ENCODE measurements at places on chromosomes 12 and 14. TPM values are rescaled to one million over a fixed set of nuclear protein-coding genes. Genes with fewer than 3 reads are reported as not detected.

The MGP gene
- 1,009 TPM for total RNA-seq

The BHLHE41 gene
- 3.9 TPM for total RNA-seq

The RDH12 gene
- not detected for total RNA-seq

The LPAR5 gene
- total RNA-seq = 1.5 TPM

The LGR5 gene
- 0.36 TPM for total RNA-seq

The KIF21A gene
- total RNA-seq = 23.9 TPM

The GALNT6 gene
- 2.5 TPM for total RNA-seq

DNA sequence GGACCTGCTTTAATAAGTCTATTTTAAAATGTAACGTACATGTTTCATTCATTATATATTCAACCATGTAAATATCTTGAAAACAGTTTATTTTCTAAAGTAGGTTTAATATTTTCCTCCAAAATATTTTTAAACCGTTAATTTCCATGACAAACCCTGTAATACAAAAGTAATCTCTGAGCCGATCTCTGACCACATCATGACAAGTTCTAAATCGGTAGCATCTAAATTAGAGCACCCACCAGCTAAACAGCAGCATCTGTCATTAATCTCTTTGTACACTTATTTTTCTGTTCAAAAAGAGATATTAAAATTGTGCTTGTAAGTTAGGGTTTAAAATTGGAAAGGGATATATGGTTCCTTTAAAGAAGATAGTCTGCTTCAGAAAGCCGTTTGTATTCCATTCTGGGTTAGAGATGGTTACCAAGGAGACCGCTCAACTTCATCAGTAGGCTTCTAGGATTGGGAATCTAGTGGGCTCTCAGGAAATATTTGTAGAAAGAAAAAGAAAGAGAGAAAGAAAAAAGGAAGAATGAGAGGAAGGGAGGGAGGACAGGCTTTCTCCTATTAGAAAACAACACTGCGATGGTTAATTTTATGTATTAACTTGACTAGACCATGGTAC is 232.5 kb upstream of the FOXN3 start:
- H3K36me3 ChIP-seq = no peaks in the 10 kb centered on the region
- no peak overlapping the region for H3K4me3 ChIP-seq
- no peak overlapping the region for H3K27ac ChIP-seq
- no peaks in the 10 kb centered on the region for H3K4me1 ChIP-seq

- H3K4me1 ChIP-seq = peaks cover 53% of the 10 kb centered on the region
- peak within 1 kb of the TSS; percentile 93 for H3K4me3 ChIP-seq
- DNase-seq = peak; percentile 95
- no peaks in the 10 kb centered on the region for H3K27me3 ChIP-seq
- peak within 1 kb of the TSS; percentile 94 for H3K27ac ChIP-seq
Observed at GRCh38 chr12:1594261-1595025, at the start of gene FBXL14. TSS of gene FBXL14 (minus strand) at chr12:1594581. CDS start at chr12:1594066, 515 bp downstream.

DNA sequence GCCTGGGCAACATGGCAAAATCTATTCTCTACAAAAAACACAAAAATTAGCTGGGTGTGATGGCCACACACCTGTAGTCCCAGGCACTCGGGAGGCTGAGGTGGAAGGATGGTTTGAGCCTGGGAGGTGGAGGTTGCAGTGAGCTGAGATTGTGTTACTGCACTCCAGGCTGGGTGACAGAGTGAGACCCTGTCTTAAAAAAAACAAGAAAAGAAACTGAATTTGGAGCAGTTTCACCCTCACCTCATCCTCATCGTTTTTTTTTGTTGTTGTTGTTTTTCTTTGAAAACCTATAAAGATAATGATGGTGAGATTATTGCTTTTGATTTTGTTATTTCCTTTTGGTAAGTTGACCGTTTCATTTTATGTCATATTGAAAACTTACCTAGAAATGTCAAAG is 60.7 kb downstream of the SLC38A6 start:
- H3K36me3 ChIP-seq = no peaks in the 10 kb centered on the region
- H3K4me3 ChIP-seq = no peak overlapping the region
- DNase-seq = no peak
- H3K27ac ChIP-seq = no peak overlapping the region
- H3K4me1 ChIP-seq = no peaks in the 10 kb centered on the region
- H3K27me3 ChIP-seq = no peaks in the 10 kb centered on the region

DNA sequence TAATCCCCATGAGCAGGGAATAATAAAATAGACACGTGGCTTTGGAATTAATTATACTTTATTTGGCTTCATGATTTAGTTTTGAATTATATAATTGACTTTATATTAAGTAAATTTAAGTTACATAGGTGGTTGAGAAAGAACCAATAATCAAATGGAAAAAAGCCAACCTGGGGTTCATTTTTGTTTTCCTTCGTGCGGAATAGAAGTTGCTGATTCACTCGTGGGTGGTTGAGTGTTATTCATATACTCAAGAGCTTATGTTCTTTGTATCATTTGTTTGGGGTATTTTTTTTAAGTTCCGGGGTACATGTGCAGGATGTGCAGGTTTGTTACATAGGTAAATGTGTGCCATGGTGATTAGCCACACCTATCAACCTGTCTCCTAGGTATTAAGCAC is 58.0 kb downstream of the ZNF664 start:
- H3K27me3 ChIP-seq = no peaks in the 10 kb centered on the region
- no peak for DNase-seq
- H3K36me3 ChIP-seq = no peaks in the 10 kb centered on the region
- H3K4me1 ChIP-seq = no peaks in the 10 kb centered on the region
- H3K4me3 ChIP-seq = no peak overlapping the region

DNA sequence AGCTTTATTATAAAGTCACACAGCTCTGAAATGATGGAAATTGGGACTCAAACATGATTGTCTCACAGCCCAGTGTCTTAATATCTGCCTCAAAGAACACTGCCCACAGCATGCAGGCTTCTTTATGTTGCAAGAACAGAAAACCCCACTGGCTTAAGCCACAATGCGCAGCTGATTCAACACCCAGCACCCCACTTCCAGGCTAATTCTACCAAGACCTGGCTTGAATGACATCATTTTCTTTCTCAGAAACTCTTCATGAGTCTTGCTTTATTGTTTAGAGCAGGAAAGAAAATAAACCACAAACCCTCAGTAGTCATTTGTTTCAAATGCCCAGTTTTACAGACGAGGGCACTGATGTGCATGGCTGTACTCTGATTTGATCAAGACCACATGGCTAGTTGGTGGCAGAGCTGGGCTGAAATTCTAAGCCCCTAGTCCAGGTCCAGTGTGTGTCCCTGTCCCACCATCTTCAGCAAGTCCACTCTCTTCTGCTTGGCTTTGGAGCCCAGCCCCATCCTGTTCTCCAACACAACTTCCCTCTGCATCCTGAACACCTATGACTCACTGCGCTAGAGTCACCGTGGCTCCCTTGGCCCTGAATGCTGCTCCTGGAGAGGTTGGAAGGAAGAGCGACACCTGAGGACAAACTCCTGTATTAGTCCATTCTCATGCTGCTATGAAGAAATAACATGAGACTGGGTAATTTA is 50.3 kb upstream of the SRSF5 start:
- H3K27me3 ChIP-seq = no peaks in the 10 kb centered on the region
- H3K4me1 ChIP-seq = peaks cover 35% of the 10 kb centered on the region
- DNase-seq = no peak
- no peak overlapping the region for H3K4me3 ChIP-seq

- H3K27me3 ChIP-seq = no peaks in the 10 kb centered on the region
- no peak for DNase-seq
- H3K36me3 ChIP-seq = no peaks in the 10 kb centered on the region
- H3K4me3 ChIP-seq = no peak overlapping the region
Observed at GRCh38 chr12:5690240-5690639, 254.8 kb downstream of the ANO2 start.

DNA sequence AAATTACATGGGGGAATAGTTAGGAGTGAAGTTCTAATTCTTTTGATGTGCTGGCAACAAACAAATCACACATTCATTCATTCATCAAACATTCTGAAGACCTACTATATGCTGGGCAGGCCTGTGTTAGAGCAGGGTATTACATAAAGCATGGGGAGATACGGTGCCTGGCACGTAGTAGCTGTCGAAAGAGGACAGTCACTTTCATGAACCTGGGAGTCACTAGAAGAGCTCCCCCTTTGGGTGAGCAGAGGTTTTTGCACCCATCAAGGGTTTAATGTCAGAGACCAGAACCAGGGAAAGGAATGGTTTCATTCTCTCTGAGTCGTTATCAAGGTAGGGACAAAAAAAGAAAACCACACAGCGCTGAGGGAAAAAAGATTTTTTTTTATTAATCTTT is 10.0 kb downstream of the LHX5 start:
- no peak overlapping the region for H3K4me3 ChIP-seq
- H3K4me1 ChIP-seq = peaks cover 40% of the 10 kb centered on the region
- no peak overlapping the region for H3K27ac ChIP-seq
- peaks cover 45% of the 10 kb centered on the region for H3K27me3 ChIP-seq

DNA sequence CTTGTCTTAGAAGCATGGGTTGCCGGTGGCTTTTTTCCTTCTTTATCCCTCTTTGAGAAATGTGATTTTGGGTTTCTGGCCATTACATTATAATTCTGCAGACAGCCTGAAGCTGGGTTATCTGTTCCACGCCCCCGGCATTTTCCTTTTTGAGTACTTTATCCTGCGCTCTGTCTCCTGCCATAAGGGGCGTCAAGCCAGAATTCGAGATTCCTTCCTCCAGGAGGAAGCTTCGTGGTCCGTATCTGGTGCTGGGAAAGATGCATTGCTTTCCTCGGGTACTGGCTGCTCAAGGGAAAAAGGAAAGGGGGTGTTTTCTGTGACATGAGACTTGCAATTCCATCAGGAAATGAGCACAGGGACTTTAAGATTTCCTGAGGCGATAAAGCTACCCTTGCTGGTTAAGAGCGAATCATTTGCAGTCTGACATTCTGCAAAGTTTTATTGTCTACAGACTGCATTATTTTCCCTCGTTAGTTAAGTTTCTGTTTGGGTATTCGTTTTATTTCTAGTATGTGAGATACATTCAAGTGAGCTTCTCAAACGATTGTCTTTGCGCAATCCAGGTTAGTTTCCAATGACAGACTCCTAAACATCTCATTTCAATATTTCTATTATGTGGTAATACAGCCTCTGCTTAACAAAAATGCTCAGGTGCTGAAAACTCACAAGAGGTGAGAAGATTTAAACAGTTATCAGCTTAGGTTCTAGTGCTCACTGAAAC is 694 bp downstream of the AKAP5 start:
- H3K36me3 ChIP-seq = no peaks in the 10 kb centered on the region
- no peaks in the 10 kb centered on the region for H3K4me1 ChIP-seq
- no peak for DNase-seq
- peak overlapping the region; percentile 83 for H3K4me3 ChIP-seq
- no peaks in the 10 kb centered on the region for H3K27me3 ChIP-seq

- H3K4me3 ChIP-seq = no peak overlapping the region
- DNase-seq = peak; percentile 54
- no peak overlapping the region for H3K27ac ChIP-seq
- H3K27me3 ChIP-seq = peaks cover 2% of the 10 kb centered on the region
- peaks cover 13% of the 10 kb centered on the region for H3K4me1 ChIP-seq
- H3K36me3 ChIP-seq = no peaks in the 10 kb centered on the region
Observed at GRCh38 chr12:49905718-49906314, 2.1 kb upstream of the FAIM2 start.

DNA sequence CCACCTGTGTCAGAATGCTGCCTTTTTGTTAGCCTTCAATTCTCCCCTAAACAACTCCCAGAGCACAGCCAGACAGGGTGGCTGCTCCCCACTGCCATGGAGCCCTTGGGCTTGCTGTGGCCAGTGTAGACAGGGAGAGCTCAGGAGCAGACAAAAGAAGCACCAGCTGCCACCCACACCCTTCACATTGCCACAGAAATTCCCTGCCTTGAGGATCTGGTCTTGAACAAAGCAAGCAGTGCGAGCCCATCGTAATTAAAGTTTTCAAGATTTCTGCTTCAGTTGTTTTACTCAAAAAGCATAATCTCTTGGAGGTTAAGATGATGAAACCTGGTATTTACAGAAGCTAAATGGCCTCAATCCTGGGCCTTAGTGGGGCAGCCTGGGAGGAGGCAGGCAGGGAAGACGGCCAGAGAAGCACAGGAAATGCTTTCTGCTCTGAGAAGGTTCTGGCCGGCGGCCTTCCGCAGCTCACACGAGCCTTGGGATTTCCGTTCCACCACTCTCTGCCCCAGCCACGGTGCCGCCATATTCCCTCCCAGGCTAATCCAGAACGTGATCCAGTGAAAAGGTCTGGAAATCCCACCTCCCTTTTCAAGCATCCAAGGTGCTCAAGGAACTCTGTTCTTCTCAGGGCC is 535.2 kb downstream of the BCL11B start:
- no peaks in the 10 kb centered on the region for H3K36me3 ChIP-seq
- no peaks in the 10 kb centered on the region for H3K4me1 ChIP-seq
- DNase-seq = no peak
- no peak overlapping the region for H3K4me3 ChIP-seq
- no peak overlapping the region for H3K27ac ChIP-seq

- no peaks in the 10 kb centered on the region for H3K27me3 ChIP-seq
- no peak for DNase-seq
- no peak overlapping the region for H3K4me3 ChIP-seq
- H3K27ac ChIP-seq = no peak overlapping the region
- no peaks in the 10 kb centered on the region for H3K36me3 ChIP-seq
- no peaks in the 10 kb centered on the region for H3K4me1 ChIP-seq
Observed at GRCh38 chr12:5593086-5593485, 161.2 kb downstream of the NTF3 start.

DNA sequence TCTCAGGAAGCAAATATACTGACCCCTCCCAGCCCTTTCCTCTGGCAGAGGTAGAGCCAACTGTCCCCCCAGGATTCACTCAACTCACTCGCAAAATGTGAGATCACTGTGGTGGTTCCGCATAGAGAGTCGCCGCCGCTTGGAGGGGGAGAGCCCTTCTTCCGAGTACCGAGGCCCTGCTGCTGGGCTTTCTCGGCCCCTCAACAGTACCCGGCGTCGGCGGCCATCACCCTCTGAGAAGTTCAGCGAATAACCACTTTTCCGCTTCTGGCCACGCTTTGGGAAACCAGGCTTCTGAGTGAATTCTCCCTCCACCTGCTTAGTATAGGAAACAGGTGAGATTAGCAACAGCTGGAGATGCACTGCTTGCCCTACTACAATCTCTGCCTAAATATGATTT is 31.1 kb downstream of the BAZ2A start:
- no peaks in the 10 kb centered on the region for H3K27me3 ChIP-seq
- no peaks in the 10 kb centered on the region for H3K4me1 ChIP-seq
- H3K36me3 ChIP-seq = peaks cover 63% of the 10 kb centered on the region
- H3K27ac ChIP-seq = no peak overlapping the region
- peak; percentile 45 for DNase-seq

DNA sequence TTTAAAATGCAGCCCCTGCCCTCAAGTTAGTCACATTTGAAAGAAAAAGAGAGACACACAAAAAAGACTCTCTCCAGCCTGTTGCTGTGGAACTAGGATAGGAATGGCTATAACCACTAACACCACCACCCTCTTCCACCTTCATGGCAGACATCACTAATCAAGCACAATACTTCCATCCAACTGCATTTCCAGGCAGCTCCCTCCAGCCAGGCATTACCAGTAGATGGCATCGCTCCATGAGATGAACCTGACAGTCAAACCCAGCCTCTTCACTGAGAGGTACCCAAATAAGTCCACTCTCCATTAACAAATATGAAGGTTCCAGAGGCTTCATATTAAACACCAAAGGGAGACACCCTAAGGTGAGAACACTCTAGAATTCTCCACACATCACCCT is 24.4 kb downstream of the SLC8B1 start:
- H3K27me3 ChIP-seq = no peaks in the 10 kb centered on the region
- H3K36me3 ChIP-seq = peaks cover 77% of the 10 kb centered on the region
- H3K4me3 ChIP-seq = no peak overlapping the region
- H3K27ac ChIP-seq = no peak overlapping the region
- DNase-seq = no peak
- H3K4me1 ChIP-seq = no peaks in the 10 kb centered on the region

GRCh38 chr12:9669534-9669933 is at the start of gene CLEC2D:
TSS of gene CLEC2D (plus strand) at chr12:9669713. CDS start at chr12:9669735, 22 bp downstream.
- peak within 1 kb of the TSS; percentile 35 for H3K27ac ChIP-seq
- peaks cover 32% of the 10 kb centered on the region for H3K4me1 ChIP-seq
- DNase-seq = no peak
- H3K4me3 ChIP-seq = no peak within 1 kb of the TSS
